ENCODE measurements at places on chromosomes 13 and 19.

DNA sequence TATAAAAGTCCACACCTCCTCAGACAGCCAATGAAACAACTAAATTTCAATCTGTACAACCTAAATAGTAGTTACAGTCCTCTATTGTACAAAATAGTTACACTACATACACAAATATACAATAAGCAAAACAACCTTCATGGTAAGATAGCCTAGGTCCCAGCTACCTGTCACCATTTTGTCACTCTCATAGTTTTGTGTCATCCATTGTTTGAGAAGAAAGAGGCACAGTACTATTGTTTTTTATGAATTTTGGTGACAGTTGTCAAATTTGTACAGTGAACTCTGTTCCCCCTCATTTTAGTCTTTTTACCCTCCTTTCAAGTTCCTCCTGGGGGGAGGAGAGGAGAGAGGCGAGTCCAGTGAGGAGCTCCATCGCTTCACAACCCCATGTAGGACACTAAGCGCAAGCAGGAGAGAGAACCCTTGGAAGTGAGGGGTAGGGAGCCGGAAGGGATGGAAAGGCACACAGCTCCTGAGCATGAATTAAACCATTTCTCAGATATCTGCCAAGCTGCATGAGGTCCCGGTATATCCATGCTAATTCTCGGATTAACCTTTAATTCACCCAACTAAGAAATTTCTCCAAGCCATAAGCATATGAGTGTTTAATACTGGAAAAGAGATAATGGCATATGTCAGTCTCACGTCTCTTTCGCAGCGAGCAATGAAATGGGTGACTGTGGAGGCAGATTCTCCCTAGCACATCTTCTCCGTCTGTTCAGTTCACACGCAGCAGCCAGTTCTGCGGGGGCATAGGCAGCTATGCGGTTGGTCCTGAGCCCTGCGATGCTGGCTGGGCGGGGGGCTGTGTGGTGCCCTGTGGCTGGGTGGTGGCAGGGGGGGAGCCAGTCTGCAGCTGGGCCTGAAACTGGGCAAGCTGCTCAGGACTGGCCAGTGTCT, 60.5 kb downstream of the SERP2 start:
- DNase-seq, result no peak

- no peak for DNase-seq
Observed at GRCh38 chr19:10231612-10232228, 589 bp upstream of the S1PR2 start.

DNA sequence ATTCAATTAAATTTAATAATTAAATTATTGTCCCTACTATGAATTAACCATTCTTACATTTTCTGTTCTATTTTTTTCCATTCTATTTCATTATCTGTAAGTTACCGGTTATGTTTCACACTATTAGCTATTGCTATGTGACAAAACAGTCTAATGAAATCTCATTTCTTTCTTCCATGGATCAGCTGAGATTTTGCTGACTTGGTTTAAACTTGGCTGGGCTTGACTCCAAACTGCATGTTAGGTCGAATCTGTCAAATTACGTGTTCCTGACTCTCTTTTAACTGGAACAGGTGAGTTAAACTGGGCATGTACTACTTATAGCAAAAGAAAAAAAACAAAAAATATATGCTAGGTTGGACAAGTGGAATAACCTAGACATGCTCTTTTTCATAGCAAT, 1464.4 kb downstream of the OLFM4 start:
- DNase-seq, result no peak

DNA sequence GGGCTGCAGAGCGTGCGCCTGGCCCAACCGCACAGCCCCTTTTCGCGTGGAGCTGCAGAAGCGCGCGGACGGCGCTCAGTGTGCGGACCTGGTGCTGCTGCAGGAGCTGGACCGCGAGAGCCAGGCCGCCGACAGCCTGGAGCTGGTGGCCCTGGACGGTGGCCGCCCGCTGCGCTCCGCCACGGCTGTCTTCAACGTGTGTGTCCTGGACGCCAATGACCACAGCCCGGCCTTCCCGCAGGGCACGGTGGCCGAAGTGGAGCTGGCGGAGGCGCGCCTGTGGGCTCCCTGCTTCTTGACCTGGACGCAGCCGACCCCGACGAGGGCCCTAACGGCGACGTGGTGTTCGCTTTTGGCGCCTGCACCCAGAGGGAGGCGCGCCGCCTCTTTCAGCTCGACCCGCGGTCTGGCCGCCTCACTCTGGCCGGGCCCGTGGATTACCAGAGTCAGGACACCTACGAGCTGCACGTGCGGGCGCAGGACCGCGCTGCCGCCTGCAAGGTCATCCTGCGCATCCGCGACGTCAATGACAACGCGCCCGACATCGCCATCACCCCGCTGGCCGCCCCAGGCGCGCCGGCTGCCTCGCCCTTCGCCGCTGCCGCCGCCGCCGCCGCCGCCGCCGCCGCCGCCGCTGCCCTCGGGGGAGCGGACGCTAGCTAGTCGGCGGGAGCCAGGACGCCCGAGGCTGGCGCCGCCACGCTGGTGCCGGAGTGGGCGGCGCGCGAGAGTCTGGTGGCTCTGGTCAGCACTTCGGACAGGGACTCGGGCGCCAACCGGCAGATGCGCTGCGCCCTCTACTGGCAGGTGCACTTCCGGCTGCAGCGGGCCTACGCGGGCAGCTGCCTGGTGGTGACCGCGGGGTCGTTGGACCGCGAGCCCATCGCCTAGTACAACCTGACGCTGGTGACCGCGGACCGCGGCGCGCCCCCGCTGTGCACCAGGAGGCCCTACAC, 172.2 kb downstream of the OLFM4 start:
- no peak for DNase-seq

DNA sequence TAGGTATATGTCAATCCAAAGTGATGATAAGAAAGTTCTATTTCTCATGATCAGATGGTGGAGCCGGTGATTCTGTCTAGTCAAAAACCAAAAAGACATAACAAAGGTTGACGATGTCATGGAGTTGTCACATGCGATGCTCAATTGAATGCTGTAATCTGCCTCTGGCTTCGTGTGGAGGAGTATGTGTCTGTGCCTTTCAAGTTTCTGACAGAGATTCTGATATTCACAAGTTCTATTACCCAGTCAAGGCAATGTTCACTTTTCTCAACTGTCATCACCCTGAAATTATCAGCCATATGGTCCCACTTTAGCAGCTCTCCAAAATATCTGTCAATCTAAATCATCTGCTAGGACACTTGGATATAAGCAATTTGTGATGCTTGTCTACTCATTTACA, 367.6 kb upstream of the PRR20A start:
- no peak for DNase-seq

- no peak for DNase-seq
Observed at GRCh38 chr13:58437427-58437826, 805.9 kb downstream of the PCDH17 start.

GRCh38 chr19:10339977-10340376, 553 bp upstream of the ICAM3 start:
- DNase-seq, result no peak

GRCh38 chr19:43578787-43579186, 3.2 kb downstream of the PINLYP start:
- no peak for DNase-seq

GRCh38 chr13:94666065-94666464, 46.3 kb downstream of the SOX21 start:
- no peak for DNase-seq

DNA sequence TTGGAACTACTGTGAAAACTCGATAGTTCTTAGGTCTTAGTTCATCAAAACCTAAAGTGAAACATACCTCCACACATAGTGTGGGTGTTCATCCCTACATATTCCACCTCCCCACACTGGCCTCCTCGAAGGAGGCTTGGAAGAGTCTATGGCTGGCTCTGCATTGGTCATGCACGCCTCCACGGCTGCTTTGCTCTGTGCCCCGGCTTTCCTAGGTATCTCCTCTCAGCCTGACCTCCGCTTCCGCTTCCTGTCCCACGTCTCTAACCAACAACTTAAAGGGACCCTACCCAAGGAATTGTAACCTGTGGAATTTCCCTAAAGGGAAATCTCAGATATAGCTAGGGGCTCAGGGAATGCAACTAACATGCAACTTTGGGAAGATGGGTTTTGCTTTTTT, 79.7 kb upstream of the MBNL2 start:
- no peak for DNase-seq
